H9 (cell line): ENCODE measurements at places on chromosomes 2 and 18.

DNA sequence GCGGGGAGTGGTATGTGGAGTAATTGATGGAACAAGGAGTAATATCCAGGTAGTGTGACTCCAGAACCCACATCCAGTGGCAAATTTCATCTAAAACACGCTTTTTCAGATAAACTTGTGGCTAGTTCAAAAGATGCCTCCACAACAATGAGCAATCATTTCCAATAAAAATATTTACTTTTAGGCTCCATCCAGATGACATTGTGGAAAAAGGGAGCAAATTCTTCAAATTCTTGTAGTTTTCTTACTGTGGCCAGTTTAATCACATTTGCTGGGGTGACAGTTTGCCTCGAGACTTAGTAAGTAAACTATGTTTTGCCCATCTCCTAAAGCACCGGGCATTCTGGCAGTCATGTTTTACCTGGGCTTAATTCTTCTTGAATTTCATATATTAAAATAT is 243.6 kb downstream of the IRS1 start:
- no peak overlapping the region for H3K27ac ChIP-seq
- DNase-seq: no peak
- H3K36me3 ChIP-seq: no peaks in the 10 kb centered on the region
- no peaks in the 10 kb centered on the region for H3K27me3 ChIP-seq
- H3K4me1 ChIP-seq: peaks cover 7% of the 10 kb centered on the region; the same call in 1 of the 2 replicates
- H3K4me3 ChIP-seq: no peak overlapping the region

DNA sequence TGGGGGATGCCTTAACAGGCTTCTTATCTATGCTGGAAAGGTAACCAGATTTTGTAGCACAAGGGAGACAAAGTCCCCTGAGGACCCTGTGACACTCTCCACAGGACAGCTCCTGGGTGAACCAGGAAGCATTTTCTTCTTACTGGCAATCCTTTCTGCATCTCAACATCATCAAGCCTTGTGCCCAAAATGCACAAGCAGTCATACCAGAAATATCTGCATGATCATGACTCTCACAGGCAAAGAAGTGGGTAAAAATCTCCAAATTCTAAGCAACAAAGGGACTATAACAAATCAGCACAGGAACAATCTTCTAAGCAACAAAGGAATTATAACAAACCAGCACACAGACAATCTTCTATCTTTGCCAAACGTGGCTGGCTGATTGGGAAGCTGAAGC is 99.1 kb upstream of the CD226 start:
- H3K36me3 ChIP-seq: peaks cover 2% of the 10 kb centered on the region; the same call in 2 of the 3 replicates
- no peak overlapping the region for H3K4me3 ChIP-seq
- no peaks in the 10 kb centered on the region for H3K27me3 ChIP-seq
- no peaks in the 10 kb centered on the region for H3K4me1 ChIP-seq
- no peak for DNase-seq

DNA sequence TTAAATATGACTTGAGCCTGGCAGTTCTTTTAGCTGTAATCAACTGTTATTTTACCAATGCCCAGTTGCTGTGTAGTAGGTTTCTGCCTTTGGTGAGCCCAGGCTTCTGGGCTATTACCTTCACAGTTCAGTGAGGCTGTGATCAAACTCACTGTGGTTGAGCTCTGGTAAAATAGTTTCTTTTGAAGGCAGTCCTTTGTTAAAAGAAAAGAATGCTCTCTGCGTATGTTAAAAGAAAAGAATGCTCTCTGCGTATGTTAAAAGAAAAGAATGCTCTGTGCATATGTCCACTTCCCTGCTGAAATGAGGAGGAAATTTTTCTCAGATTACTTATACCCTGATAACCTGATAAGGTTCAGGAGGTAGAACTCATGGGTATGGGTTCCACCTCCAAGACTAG is 244.3 kb downstream of the RNF144A start:
- H3K4me3 ChIP-seq: no peak overlapping the region
- H3K36me3 ChIP-seq: no peaks in the 10 kb centered on the region
- DNase-seq: no peak
- no peaks in the 10 kb centered on the region for H3K27me3 ChIP-seq
- H3K4me1 ChIP-seq: no peaks in the 10 kb centered on the region; the same call in 1 of the 2 replicates

GRCh38 chr18:37313624-37314023 is 252.0 kb downstream of the CELF4 start:
- no peaks in the 10 kb centered on the region for H3K36me3 ChIP-seq
- H3K27ac ChIP-seq: no peak overlapping the region
- no peak overlapping the region for H3K4me3 ChIP-seq
- no peak for DNase-seq

DNA sequence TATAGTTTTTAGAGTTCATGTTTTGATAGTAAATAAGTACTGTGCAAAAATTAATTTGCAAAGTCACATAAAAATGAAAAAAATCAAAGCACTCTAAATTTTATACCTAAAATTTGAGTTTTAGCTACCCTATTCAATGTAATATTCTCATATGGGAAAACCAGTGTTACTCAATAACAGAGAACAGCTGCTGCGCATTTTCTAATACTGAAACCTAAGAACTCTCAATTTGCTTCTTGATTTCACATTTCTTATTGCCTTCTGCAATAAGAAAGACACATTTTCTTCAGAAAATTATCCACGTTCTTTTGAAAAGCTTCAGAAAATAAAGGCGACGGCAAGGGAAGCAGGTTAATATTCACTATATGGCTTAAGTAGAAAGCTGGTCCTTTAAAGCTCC is 199.1 kb upstream of the CCDC150 start:
- no peaks in the 10 kb centered on the region for H3K27me3 ChIP-seq
- H3K4me3 ChIP-seq: no peak overlapping the region
- no peak for DNase-seq
- no peaks in the 10 kb centered on the region for H3K36me3 ChIP-seq
- H3K4me1 ChIP-seq: no peaks in the 10 kb centered on the region

DNA sequence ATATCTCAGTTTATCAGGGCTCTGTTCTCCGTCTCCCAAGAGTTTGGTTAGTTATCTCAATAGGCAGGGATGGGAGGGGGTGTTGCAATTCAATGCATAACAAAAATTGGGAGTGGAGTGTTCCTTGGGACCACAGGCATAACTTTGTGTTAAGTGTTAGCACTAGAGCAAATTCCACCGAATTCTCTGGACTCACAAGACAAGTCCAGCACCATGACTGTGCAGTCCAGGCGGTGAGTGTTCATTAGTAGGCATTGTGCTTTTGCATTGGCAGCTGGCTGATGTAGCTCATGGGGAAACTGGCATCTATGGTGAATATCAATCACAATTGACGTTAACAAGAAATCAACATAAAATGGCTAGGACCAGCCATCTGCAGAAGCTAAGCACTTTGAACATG is 79.0 kb upstream of the CABLES1 start:
- DNase-seq: no peak
- H3K27ac ChIP-seq: no peak overlapping the region
- H3K4me1 ChIP-seq: no peaks in the 10 kb centered on the region
- H3K4me3 ChIP-seq: no peak overlapping the region
- no peaks in the 10 kb centered on the region for H3K36me3 ChIP-seq
- H3K27me3 ChIP-seq: no peaks in the 10 kb centered on the region

GRCh38 chr2:173252581-173252980 is 102.1 kb upstream of the CDCA7 start:
- H3K36me3 ChIP-seq: no peaks in the 10 kb centered on the region
- no peak overlapping the region for H3K4me3 ChIP-seq
- DNase-seq: no peak
- H3K27me3 ChIP-seq: no peaks in the 10 kb centered on the region
- H3K27ac ChIP-seq: no peak overlapping the region

- no peaks in the 10 kb centered on the region for H3K27me3 ChIP-seq
- no peak for DNase-seq
- H3K36me3 ChIP-seq: no peaks in the 10 kb centered on the region
- no peak overlapping the region for H3K4me3 ChIP-seq
- no peak overlapping the region for H3K27ac ChIP-seq
These were observed 246.4 kb downstream of the CDH20 start for GRCh38 chr18:61579581-61579980.

- H3K27ac ChIP-seq: no peak overlapping the region
- DNase-seq: no peak
- no peaks in the 10 kb centered on the region for H3K27me3 ChIP-seq
- H3K4me3 ChIP-seq: no peak overlapping the region
- H3K4me1 ChIP-seq: peaks cover 16% of the 10 kb centered on the region; the same call in 1 of the 2 replicates
These were observed 67.8 kb downstream of the STK39 start for GRCh38 chr2:168179592-168179991.

DNA sequence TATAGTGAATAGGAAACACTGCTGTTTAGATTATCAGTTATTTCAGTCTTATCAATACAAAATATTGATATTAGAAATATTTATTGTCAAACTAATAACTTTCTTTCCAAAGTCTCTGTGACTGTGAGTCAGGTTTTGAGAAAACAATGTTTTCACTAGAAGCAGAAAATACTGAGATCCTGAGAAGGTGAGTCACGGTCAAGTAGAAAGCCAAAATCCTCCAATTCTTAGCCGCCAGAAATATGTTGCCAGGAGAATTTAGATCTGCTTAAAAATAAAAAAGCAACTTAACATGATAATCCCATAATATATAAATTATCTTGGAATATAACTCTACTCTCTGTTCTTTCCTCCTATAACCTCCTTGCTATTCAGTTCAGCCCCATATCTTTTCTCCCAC is 181.9 kb upstream of the NRXN1 start:
- H3K27ac ChIP-seq: no peak overlapping the region
- no peaks in the 10 kb centered on the region for H3K36me3 ChIP-seq
- no peaks in the 10 kb centered on the region for H3K27me3 ChIP-seq
- no peaks in the 10 kb centered on the region for H3K4me1 ChIP-seq
- H3K4me3 ChIP-seq: no peak overlapping the region

GRCh38 chr2:152047824-152048471 is 50.9 kb downstream of the CACNB4 start:
- no peak overlapping the region for H3K27ac ChIP-seq
- no peak for DNase-seq
- H3K27me3 ChIP-seq: no peaks in the 10 kb centered on the region
- H3K36me3 ChIP-seq: no peaks in the 10 kb centered on the region
- peaks cover 5% of the 10 kb centered on the region; the same call in 1 of the 2 replicates for H3K4me1 ChIP-seq

DNA sequence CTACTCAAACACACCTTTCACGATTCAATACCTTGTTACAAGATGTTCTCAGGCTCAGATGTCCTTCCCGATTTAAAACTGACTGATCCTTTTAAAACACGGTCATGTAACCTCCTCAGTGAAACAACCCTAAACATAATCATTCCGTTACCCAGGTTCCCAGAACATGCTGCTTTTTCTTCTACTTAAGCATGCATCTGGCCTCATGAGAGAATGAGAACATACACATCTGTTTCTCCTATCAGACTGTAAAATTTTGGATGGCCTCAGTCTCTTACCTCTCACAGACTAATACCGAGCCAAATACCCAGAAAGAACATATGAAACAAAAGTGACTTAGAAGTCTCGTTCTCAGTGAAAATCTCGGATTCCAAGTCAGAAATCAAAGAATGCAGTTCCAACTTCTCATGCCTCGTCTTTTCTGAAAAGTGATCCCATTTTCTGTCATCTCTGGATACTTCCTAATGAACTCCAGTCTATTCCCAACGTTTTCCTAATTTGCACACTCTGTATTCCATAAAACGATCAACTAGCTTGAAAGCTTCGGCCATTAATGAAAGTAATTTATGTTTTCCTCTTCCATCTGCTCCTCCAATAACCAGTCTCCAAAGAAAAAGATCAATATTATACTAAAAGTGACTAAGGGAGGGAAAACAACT is 919 bp downstream of the SF3B1 start:
- H3K27ac ChIP-seq: no peak overlapping the region
- peak overlapping the region; percentile 93 for H3K4me3 ChIP-seq
- DNase-seq: no peak
- H3K27me3 ChIP-seq: no peaks in the 10 kb centered on the region
- H3K4me1 ChIP-seq: no peaks in the 10 kb centered on the region

GRCh38 chr2:218981881-218982585 is 3.0 kb downstream of the FEV start:
- no peak for DNase-seq
- H3K4me1 ChIP-seq: no peaks in the 10 kb centered on the region; the same call in 1 of the 2 replicates
- H3K4me3 ChIP-seq: peak overlapping the region; percentile 17; the same call in 1 of the 2 replicates
- H3K36me3 ChIP-seq: no peaks in the 10 kb centered on the region
- no peak overlapping the region for H3K27ac ChIP-seq

DNA sequence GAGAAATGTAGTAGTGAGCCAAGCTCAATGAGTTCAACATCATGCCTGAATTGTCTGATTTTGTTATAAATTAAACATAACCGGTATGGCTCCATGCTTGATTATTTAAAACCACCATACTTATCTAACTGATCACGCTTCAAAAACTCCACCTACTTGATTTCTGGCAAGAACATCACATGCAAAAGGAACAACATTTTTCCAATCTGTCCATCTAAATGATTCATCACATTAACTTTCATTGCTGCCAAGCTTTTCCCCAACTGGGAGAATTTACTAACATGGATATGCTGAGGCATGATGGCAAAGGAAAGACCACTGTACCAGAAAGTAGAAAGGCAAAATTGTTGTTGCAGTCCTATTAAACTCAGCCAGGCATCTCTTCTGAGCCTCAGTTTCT is 286.8 kb downstream of the TRIB2 start:
- DNase-seq: no peak
- no peak overlapping the region for H3K27ac ChIP-seq
- H3K4me1 ChIP-seq: no peaks in the 10 kb centered on the region
- H3K27me3 ChIP-seq: no peaks in the 10 kb centered on the region
- H3K4me3 ChIP-seq: no peak overlapping the region

DNA sequence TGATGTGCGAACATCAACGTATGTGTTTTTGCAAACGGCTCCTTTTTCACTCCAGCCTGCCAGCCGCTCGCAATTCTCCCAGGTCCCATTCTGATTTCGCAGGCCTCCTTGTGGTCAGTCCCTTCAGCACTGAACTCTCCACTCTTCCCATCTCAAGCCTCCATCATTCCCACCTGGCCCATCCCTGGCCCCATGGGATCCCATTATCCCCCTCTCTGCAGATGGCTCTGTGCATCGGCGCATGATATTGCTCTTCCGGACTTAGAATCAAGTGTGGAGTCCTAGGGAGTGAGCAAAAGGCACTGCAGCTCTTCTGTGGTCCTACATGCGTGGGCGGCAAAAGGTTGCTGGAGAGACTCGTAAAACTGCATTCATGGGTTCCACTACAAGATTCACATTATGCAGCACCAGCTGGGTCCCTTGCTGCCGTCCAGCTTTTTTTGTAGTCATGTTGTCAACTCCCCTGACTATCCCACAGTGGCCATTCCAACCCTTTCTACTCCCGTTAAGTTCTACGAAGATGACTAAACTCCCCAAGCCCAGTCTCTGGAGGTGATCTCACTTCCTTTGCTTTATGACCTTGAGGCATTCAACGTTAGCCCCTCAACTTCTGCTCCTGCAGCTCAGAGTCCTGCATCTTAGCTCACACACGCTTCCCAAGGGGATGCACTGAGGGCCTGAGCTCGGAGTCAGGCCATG is 125.3 kb upstream of the NRP2 start:
- H3K4me1 ChIP-seq: peaks cover 4% of the 10 kb centered on the region; the same call in 1 of the 2 replicates
- no peaks in the 10 kb centered on the region for H3K27me3 ChIP-seq
- H3K4me3 ChIP-seq: no peak overlapping the region
- peak; percentile 45 for DNase-seq

GRCh38 chr18:47679864-47680263 is 250.6 kb downstream of the SMAD2 start:
- H3K36me3 ChIP-seq: no peaks in the 10 kb centered on the region
- no peak overlapping the region for H3K4me3 ChIP-seq
- DNase-seq: no peak
- H3K27ac ChIP-seq: no peak overlapping the region
- H3K4me1 ChIP-seq: no peaks in the 10 kb centered on the region
